Stimulated activated CD8-positive, alpha-beta memory T cell treated with anti-CD3 and anti-CD28 coated beads, Interleukin-2, amount 100 ng/mL, for 1 hour (primary cell): ENCODE measurements at places on chromosomes 5 and 9.
A peak's percentile ranks its signal among the peaks of the same experiment; 100 is the strongest.

- DNase-seq = no peak
These were observed 353.8 kb upstream of the IZUMO3 start for GRCh38 chr9:24899463-24899862.

DNA sequence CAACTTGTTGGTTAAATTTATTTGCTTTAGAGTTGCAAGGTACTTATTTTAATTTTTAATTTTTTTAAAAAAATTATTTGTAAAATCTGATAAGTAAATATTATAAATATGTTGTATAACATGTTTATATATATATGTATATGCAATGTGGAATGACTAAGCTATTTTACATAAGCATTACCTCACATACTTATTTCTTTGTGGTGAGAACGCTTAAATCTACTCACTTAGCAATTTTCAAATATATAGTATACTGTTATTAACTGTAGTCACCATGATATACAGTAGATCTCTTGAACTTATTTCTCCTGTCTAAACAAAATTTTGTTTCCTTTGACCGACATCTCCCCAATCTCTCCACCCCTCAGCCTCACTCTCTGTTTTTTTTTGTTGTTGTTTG, 147.8 kb downstream of the NNT start:
- DNase-seq = no peak

DNA sequence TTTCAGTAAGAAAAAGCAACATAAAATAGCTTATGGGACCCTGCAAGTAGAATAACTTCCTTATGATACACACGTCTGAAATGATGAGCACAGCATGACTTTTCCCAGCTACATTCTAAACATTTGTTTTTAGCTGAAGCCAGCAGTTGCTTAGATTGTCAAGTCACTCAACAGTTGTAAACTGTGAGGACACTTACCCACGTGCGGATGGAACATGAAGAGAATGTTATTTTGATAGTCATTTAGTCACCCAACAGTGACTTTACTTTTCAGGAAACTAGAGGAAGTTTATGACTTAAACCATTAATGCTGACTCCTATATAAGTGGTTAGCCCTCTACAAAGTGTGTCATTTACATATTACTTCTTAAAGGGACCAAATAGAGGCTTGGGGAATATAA, 3.0 kb downstream of the HACD4 start:
- DNase-seq = no peak

DNA sequence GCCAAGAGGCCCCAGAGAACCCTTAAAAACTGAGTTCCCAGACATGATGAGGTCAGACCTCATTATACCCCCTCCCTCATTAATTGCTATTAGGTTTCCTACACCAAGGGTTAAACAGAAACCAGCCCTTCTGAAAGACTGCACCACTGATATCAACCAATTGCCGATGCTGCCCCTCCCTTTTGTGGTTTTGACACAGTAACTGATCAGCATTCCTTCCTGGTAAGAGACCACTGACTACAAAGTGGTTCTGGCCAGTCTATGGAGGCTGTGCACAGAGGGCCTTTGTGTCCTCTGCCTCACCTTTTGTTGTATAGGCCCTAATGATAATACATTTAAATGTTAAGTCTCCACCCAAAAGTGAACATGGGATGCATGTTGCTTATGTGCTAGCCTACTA, 201.5 kb downstream of the FRMD3 start:
- DNase-seq = no peak

GRCh38 chr5:112684121-112684520, 53.6 kb upstream of the APC start:
- no peak for DNase-seq

- no peak for DNase-seq
These were observed 737.4 kb upstream of the GRAMD2B start for GRCh38 chr5:125685771-125686170.

- no peak for DNase-seq
These were observed 27.5 kb downstream of the GABRA6 start for GRCh38 chr5:161713042-161713441.

DNA sequence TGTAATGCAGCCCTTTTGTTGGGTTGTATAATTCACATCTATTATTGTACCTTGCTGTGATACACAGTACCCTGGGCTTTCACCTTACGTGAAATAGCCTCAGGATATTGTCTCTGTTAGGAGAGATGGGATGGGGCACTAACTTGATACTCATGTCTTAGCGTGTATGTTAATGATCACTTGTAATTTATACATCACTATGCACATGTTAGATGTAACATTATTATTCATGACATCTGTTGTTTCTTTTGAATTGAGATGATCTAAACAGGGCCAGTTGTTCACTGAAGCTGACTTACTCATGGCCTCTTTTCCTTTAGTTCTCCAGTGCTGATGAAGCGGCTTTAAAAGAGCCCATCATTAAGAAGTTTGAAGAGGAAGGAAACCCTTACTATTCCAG, 65.2 kb downstream of the MCCC2 start:
- DNase-seq = no peak

GRCh38 chr5:142611154-142611553, 74.7 kb downstream of the FGF1 start:
- peak; percentile 23 for DNase-seq

DNA sequence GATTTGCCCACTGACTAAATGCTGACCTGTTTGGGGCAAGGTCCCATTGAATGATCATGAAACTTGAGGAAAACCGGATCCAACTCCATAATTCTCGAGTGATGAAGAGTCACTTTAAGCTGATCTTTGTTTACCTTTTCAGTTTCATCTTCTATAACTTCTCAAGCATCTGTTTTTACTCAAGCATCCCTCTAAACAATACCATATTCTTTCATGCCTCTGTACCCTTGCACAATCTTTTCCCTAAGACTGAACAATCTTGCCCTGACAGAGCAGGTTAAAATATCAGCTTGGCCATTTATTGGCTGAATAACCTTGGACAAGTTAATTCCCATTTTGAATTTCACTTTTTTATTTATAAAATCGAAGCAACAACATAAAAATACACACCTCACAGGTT, 39.8 kb downstream of the TYRP1 start:
- no peak for DNase-seq

DNA sequence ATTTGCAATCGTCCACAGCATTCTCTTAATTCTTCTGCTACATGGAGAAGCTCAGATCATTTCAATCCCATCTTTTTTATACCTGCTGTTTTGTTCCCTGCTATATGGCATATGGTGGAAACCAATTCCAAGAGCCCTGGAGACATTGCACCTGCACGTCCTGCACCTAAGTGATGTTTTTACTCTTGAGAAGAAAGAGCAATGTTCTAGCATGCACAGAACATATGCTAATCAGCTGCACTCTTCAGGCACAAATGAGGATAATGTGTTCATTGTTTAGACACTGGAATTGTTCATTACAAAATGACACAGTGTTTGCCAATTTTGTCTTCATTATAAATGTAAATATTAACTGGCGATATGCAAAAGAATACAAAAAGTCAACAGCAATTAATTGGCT, 935.8 kb downstream of the TLE4 start:
- DNase-seq = no peak

DNA sequence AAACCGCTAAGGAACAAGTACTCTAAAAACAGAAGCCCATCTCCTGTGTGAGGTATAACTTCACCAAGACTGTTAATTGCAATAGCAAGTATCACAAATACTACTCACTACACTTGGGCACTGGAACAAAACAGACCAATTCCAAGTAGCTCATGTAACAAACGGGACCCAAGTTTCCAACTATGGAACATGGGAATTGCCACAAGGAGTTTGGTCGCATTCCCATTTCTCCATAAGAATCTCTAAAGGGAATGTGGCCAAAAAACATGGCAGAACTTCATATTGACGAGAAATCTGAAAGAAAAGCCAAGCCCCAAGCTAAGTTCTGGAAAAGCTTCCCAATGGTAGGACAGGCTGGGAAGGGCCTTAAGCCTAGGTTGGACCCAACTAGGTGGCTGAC, 162.5 kb downstream of the MAPKAP1 start:
- DNase-seq = no peak

DNA sequence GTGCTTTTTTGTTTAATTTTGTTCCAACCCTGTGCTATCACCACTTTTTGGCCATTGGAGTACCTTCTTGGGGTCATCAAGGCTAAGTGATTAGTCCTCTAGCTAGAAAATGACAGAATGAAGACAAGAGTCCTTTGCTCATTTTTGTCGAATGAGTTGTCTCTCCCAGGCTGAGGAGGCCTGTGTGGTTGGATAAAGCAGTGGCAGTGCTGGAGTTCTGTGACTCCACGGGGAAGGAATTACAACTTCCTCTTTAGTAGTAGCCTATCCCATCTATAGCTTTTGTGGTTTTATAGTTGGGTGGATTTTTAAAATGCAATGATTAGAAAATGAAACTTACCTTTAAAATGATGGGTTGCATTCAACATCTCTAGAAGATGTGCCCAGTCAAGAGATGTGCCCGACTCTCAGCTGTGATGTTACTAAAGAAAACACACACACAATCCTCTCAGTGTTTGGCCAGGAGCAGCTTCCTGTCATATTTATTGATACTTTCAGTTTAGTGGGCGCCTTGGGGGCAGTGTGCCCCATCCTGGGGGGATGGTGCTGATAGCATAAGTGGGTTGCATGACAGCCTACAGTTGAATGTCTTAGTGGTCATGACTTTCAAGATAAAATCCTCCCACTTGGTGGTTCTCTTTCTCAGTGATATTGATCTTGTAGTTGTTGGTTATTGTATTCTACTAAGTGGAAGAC, 11.9 kb downstream of the OTULINL start:
- DNase-seq = no peak

GRCh38 chr5:177426566-177427210, at the start of gene GRK6:
Gene GRK6 (plus strand): TSS chr5:177426676. CDS start chr5:177426846, 170 bp downstream.
- DNase-seq = peak; percentile 39

DNA sequence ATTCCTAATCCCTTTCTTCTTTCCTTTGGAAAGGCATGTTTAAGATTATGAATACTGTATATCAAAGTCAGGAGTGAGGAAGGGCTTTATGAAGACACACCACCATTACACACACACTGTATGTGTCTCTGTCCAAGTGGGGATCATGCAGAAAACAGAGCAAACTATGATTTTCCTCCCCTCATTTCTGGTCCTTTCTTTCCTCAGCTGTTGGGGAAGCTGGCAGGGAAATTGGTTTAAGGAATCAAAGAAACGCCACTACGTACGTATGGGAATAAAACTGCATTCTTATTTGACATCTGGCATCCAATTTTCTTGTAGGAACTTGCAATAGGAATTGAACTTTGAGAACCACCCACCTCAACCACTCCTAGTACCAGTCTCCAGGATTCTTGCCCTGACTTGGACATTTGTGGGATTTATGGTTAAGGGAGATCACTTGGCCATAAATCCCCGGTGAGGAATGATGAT, 125.8 kb downstream of the PDE4D start:
- DNase-seq = no peak

- no peak for DNase-seq
These were observed 36.0 kb downstream of the WHRN start for GRCh38 chr9:114469091-114469853.

GRCh38 chr9:660227-660626, 181.3 kb upstream of the DMRT1 start:
- DNase-seq = no peak

- no peak for DNase-seq
These were observed 26.2 kb upstream of the HSPA9 start for GRCh38 chr5:138601444-138601843.

DNA sequence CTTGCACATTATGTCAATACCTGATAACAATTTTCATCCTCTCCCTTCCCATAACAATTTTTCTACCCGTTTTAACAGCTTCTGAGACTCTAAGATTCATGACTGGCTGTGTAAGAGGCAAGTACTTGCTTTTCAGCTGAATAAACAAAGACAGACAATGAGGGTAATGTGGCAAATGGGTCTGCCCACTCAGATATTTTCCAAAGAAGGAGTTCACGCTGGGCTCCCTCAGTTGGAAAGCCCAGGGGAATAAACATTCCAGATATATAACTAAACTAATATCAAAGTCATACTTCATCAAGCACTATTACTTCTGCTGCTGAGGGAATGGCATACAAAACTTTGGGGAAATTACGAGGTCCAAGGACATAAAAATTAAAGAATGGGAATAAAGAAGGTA, 24.4 kb downstream of the MEGF9 start:
- DNase-seq = no peak

GRCh38 chr9:2815661-2816060, 28.2 kb downstream of the PUM3 start:
- DNase-seq = no peak

- DNase-seq = no peak
These were observed 724 bp downstream of the NDUFS6 start for GRCh38 chr5:1801967-1802295.

DNA sequence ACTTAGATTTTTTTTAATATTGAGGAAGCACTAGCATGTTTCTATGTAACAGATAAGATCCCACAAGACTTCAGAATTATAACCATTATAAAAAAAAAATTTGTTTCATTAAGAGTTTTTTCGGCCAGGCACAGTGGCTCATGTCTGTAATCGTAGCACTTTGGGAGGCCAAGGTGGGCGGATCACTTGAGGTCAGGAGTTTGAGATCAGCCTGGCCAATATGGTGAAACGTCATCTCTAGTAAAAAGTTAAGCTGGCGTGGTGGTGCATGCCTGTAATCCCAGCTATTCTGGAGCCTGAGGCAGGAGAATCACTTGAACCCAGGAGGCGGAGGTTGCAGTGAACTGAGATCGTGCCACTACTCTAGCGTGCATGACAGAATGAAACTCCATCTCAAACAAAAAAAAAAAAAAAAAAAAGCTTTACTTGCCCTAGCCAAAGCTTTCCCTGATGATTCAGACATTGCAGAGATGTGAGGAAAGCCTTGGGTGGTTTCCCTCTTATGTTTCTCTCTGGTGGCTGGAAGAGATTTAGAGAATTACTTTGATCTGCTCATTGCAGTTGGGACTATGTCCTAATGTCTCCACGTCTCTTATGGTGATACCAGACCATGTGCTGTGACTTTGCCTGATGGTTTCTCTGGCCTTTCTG, 65.4 kb downstream of the EGFLAM start:
- DNase-seq = no peak

DNA sequence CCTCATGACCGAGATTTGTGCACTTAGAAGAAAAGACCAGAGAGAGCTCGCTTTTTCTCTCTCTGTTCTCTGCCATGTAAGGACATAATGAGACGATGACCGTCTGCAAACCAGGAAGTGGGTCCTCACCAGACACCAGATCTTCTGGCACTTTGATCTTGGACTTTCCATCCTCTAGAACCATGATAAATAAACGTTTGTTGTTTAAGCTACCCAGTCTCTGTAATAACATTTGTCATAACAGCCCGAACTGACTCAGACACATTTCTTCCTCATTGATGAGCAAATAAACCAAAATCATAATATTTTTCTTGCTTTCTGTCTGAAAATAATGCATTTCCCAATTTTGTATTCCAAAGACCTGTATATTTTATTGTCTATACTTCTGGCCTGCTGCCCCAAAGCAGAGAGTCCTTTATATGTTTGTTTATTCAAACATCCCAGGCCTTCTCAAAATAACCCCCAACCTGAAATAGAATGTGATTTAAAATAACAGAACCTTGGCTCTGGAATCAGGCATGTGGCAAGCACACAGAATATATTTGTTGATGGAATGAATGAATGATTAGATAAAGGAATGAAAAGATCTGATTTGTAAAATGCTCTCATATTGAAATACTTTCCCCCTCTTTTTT, 396.5 kb downstream of the ADGRV1 start:
- DNase-seq = no peak
